Activated T-helper 1 cell treated with anti-CD3 and anti-CD28 coated beads, Interleukin-2, amount 50 U/mL, for 16 hours (primary cell): ENCODE measurements at places on chromosomes 1 and 21.

DNA sequence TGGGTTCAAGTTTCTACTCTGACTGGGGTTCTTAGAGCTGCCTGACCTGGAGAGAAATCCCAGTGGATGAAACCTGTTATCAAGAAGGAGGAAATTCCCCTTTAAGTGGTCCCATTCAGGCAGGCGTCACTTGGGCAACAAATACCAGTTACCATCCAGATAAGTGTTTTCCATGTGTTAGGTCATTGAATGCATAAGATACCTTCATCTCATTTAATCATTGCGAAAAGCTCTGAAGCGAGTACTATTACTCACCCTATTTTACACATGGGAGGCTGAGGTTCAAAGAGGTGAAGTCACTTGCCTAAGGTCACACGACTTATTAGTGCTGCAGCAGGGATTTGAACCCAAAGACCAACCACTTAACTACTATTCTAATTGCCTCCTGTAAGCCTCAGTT, 45.5 kb upstream of the RPL11 start:
- no peak for DNase-seq

GRCh38 chr1:64187646-64188045, 15.8 kb upstream of the UBE2U start:
- no peak for DNase-seq

DNA sequence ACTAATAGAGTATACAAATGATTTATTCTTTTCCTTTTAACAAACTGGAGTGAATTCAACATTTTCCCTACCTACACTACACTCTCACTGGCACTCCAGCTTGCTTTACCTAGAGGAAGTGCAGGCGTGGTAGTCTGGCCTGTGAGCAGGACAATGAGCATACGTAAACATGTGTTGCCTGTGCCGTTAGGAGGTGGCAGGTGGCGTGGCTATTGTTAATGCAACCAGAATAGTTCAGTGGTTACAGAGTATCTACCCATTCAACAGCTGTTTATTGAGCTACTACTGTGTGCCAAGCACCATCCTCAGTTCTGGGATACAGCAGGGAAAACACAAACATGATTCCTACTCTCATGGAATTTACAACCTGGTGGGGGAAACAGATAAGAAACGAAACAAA, 299.7 kb upstream of the KAZN start:
- DNase-seq = no peak

DNA sequence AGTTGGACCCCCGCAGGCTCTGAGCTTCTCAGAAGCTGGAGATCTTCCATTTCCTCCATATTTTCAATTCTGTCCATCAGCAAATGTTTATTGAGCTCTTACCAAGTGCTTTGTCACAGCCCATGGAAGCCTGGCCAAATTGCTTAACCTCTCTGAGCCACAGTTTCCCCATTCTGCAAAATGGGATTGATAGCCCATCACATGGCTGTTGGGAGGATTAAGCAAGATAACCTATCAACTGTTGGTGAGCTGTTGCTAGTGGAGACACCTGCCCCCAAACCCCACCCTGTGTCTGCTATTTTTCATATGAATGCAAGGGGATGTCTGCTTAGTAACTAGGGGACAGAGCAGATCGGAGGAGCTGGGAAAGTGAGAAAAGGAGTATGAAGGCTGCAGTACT, 38.3 kb downstream of the CD34 start:
- DNase-seq = no peak

DNA sequence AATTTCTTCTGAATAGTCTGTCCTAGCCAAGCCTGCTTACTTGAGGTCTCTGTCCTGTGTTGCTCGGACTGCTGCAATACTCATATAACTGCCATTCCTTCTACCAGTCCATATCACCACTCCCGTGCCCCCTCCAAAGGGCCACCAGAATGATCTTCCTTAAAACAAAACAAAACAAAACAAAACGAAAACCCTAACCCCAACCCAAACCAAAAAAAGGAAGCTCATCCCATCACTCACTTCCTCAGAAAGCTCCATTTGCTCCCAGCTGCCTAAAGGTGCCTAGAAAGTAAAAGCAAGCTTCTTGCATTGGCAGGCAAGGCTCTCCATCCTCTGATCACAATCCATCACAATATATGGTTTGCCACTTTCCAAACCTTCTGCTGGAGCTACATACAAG, 20.3 kb downstream of the USP24 start:
- DNase-seq = no peak

DNA sequence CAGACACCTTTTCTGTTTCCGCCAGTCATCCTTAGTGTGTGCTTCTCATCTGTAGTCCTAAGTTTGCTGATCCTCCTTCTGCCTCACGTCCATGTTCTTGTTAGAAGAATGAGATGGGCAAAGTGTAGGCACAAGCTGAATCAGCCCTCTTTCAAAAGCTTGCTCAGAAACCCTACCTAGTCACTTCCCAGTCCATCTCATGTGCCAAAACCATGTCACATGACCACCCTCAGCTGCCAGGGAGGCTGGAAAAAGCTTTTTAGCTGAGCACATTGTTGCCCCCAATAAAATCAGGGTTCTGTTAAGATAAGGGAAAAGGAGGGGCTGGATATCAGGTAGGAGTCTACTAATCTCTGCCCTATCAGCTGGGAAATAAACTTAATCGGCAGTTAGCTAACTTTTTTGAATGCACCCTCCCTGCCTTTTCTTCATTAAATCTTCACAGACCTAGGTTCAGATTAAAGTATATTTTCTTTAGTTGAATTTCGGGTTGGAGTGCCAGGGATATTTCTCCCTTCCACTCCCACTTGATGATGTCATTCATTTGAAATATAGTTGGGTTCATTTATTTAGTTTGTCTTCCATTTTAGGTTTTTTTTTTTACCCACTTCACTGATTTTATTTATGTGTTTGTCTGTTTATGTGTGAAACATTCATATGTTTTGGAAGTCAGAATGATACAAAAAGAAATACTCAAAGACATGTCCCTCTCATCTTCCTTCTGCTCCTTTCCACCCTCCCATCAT, 129.2 kb downstream of the ROR1 start:
- no peak for DNase-seq

DNA sequence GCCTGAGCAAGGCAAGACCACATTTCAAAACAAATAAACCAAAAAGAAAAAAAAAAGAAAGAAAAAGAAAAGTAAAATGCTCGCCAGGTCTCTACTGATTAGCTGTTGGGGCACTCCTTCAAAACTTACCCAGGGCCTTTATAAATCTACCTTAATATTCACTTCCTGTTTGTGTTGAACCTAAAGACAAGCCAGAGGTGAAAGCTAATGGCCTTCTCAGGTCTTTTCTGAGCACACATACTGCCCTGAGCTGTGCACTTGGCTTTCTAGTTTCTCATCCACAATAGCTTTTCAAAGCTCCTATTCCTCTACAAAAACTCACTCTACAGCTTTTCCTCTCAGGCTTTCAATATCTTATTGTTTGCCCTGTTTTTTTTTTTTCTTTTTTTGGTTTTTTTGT, 50.5 kb downstream of the RNF115 start:
- no peak for DNase-seq

GRCh38 chr1:14466006-14466405, 132.5 kb upstream of the KAZN start:
- DNase-seq = no peak

- no peak for DNase-seq
These were observed 7.3 kb upstream of the LGR6 start for GRCh38 chr1:202186327-202186726.

DNA sequence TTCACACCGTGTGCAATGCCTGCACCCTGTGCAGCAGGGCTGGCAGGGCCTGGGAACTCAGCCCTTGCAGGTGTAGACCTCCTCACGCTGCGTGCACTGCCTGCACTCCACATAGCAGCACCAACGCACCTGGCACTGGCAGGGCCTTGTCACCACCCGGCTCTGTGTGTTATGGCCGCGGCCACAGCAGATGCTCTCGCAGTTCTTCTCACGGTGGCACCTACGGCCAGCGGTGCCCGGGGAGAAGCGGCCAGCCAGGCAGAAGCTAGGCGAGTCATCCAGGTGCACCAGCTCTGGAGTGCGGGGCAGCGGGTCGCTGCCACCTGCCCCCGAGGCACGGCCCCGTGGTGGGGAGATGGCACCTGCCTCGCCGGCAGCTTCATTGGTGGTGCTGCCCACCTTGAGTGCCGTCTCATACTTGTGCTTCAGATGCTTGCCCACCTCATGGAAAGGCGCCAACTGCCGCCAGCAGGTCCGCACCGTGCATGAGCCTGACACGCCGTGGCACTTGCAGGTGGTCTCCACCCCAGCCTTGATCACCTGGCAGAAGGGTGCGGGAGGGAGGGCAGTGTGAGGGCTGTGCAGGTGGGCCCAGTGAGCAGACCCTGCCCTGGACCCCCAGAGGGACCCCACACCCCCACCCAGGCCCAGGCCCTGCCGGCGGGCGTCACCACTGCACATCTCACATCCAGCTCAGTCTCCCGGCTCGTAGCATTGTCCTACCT, 26.1 kb downstream of the WNT9A start:
- no peak for DNase-seq

GRCh38 chr1:41473738-41474362, 10.6 kb downstream of the EDN2 start:
- DNase-seq = no peak

DNA sequence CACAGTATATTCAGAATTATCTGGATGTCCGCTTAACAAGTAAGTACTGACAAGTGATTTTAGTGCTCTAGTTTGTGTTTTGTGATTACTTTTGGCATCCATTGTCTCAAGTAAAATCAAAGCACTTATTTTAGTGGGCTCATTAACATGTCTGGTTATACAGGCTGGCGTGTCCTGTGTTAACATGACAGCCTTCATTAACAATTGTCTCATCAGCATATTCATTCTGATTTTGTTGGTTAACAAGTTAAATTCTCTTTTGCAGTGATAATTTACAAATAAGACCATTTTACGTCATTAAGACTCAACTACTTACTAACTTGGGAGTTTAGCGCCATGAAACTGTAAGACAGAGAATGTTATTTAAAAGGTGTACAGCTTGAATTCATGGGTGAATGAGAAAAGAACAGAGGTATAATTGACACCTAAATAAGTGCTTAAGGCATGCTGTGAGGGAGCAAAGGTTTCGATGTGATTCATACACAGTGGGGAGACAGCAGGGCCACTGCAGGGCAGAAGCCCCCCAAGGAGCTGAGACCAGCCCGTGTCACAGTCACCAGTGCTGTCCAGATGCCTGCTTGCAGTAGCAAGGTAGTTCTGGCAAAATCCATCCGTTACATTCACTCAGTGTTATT, 22.4 kb downstream of the TAF5L start:
- DNase-seq = no peak

DNA sequence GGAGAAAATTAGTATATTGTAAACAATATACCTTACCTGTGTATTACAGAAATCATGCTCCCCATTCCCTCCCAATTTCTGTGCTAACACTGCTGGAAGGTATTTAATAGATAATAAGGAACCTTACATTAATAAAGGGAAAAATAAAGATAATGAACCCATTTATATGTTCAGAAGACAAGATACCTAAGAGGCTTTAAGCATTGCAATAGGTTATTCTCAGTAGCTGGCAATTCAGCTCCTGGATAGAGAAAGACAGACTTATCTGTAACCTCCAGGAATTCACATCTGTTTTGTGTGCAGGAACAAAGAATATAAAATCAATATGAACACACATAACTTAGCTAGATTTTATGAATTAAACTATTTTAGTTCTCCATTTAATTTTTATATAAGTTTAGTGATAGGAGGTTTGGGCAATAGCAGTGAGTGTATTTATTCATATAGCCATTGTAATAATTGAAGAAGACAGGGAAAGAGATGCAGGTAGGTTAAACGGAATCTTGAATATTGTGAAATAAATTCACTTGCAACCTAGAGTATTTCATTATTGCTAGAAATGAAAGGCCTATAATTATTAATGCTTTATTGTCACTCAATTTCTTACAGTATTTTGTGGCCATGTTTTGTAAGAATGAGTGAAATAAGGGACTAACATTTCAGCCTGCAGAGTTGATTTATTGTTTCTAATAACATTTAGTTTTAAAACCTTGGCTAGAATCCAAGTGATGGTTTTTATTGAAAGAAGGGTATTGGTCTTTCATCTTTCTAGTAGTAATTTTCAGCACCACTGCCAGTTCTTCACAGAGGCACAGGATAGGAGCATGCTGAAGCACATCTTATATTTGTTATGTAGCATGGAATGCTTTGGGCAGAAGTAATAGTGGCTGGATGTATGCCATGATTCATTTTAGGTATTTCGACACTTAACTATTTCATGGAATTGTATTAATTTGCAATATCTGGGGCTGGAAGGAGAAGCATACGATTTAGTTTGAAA, 1.5 kb downstream of the XPR1 start:
- no peak for DNase-seq

- DNase-seq = no peak
These were observed 11.9 kb downstream of the ADGRB2 start for GRCh38 chr1:31752258-31752657.

- DNase-seq = no peak
These were observed 170.3 kb upstream of the DUSP10 start for GRCh38 chr1:221912230-221912629.

DNA sequence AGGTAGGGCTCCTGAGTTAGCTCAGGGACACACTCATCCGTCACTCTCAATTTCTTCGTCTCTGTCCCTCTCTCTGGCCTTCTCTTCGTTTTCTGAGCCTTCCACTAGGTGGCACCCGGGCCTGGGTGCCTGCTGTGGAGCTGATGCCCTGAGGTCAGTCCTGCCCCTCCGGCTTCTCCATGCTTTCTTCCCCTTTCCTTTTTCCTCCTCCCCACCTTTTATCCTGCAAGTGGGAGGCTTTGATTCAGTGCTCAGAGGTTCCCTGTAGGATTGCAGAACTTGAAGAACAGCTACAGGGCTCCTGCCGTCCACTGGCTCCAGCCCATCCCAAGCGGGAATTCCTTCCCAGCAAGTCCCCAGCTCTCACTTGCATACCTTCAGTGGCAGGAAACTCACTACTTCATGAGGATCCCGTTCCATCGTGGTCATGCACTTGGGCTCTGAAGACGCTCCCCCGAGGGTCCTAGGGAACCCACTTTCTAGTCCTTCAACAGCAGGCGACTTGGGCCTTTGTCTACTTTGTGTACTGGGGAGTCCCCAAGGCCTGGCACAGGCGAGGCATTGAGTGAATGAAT, 45.6 kb downstream of the SRRM1 start:
- peak; percentile 19 for DNase-seq

- DNase-seq = no peak
These were observed 40.7 kb downstream of the NME7 start for GRCh38 chr1:169326956-169327268.

DNA sequence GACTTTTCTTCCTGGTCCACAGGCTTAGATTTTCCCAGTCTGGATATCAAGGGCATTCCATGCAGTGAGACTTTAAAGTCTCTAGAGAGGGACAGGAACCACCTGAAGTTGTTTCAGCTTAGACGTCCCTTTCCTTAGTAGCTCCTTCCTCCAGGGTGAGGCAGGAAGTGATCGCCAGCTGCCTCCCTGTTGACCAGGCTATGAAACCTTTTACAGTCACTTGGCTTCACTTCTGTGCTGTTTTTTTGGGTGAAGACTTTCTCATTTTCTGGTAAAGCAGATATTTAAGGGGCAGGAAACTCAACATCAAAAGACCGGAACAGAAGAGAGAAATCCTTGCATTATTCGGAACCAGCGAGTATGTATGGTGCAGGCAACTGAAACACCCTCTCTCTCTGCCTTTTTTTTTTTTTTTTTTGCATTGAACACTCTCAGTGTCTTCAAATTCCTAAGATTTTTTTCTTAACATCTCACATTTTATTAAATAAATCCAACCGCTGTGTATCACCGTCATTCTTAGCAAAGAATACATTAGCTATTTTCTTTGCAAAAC, 234.6 kb upstream of the IRF2BP2 start:
- DNase-seq = no peak

GRCh38 chr1:217333939-217334338, 297.0 kb downstream of the GPATCH2 start:
- no peak for DNase-seq
